ENCODE measurements at places on chromosomes 6 and 20.

- no peak for DNase-seq
These were observed 624.7 kb upstream of the NOX3 start for GRCh38 chr6:156080371-156080770.

GRCh38 chr6:157171801-157172200 lies 151.5 kb downstream of the TMEM242 start:
- no peak for DNase-seq

- DNase-seq: no peak
These were observed 29.7 kb downstream of the SLC12A5 start for GRCh38 chr20:46058599-46059281.

GRCh38 chr6:117861545-117861944 lies 45.5 kb upstream of the SLC35F1 start:
- no peak for DNase-seq

DNA sequence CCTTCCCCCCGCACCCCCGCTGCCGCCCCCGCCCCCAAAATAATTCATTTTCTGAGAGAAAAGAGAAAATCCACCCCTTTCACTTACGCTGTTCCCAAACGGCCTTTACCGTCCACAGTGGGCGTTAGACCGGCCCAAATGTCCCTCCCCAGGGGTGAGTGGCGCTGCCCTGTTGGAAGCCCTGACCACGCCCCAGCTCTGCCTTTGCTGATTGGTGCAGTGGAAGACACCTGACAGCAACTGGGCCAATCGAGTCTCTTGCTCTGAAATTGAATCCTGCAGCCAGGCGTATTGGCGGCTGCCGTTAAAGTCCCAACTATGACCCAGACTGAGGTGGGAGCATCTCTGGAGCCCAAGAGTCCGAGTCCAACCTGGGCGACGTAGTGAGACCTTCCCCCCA lies 15.7 kb downstream of the ZFP64 start:
- no peak for DNase-seq

DNA sequence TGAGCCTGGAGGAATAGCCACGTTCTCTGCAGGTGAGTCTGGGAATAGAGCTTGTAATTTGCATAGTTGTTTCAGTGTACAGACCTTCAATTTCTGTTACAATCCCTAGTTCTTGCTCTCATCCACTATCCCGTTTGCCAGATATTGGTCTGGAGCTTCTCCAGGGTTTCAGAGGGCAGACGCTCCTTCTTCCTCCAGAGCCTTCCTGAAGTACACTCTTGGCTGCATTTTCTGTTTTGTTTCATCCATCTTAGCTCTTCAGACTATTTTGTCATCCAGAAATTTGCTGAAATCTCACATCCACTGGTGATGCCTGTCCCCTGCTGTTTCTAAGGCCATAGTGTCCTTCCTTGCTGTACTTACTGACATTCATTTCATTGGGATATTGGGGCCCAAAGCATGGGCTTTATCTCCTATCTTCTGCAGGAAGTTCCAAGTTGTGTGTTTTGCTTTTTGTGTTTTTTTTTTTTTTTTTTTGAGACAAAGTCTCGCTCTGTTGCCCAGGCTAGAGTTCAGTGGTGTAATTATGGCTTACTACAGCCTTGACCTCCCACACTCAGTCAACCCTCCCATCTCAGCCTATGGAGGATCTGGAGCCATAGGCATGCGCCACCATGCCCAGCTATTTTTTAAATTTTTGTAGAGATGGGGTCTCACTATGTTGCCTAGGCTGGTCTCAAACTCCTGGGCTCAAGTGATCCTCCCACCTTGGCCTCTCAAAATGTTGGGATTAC lies 18.7 kb downstream of the CDS2 start:
- DNase-seq: no peak
